Right cardiac atrium (tissue), 5 donors: ENCODE measurements at places on chromosomes 4 and X. TPM values are rescaled to one million over a fixed set of nuclear protein-coding genes. Genes with fewer than 3 reads are reported as not detected.

DNA sequence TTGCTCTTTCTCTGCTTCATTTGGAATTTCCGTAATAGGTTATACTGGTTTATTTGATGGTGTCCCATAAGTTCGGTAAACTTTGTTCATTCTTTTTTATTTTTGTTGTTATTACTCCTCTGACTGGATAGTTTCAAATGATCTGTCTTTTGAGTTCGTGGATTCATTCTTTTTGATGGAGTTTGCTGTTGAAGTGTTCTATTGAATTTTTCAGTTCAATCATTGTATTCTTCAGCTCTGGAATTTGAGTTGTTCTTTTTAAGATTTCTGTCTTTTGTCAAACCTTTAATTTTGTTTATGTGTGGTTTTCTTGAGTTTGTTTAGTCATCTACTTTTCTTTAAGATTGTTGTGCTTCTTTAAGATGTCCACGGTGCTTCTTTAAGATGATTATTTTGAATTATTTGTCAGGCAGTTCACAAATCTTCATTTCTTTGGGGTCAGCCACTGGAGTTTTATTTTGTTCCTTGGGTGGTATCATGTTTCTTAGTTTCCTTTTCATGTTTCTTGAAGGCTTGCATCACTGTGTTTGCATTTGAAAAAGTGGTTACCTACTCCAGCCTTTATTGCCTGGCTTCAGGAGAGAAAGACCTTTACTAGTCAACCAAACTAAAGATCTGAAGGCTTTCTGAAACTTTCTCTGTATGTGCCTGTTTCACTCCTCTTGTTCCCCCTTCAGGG, 154.8 kb upstream of the ANXA3 start:
- no peak for DNase-seq

The HMX1 gene
- not detected for total RNA-seq

- DNase-seq = peak; percentile 82
Measured at GRCh38 chr4:183142571-183143550, 43.8 kb downstream of the WWC2 start.

DNA sequence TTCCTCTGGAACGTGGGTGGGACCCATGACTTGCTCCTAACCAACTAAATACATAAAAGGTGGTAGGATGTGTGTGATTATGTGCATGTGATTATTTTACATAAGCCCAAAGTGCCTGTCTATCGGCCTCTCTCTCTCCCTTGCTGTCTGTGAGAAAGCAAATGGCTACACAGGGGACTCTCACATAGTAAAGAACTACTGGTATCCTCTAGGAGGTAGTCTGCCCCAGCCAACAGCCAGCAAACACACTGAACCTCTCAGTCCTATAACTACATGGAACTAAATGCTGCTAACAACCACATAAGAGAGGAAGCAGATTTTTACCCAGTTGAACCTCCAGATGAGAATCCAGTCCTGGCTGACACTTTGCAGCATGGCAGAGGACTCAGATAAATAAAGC, 1249.4 kb downstream of the ADGRL3 start:
- DNase-seq = no peak

- DNase-seq = no peak
Measured at GRCh38 chrX:124212622-124213021, 119.8 kb upstream of the TEX13D start.

- no peak for DNase-seq
Measured at GRCh38 chrX:39226251-39226650, 425.0 kb downstream of the MID1IP1 start.

The TSPAN7 gene
- total RNA-seq = 155 TPM

DNA sequence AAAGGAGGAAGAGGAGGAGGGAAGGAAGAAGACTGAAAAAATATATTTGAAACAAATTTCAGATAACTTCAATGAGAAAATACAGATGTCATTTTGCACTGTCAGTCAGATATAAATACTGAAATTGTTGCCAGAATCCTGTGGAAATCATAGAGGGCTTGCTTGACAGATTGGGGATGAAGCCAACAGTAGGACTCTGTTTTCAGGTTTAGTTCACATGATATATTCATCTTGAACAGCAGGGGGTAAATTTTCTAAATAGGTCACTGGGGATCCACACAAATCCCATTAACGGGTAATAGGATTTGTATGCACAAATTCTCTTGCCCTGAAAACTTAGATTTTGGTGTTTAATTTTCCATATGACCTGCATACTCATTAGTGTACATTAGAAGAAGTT, 103.3 kb upstream of the PCDH18 start:
- no peak for DNase-seq

- no peak for DNase-seq
Measured at GRCh38 chrX:68387776-68388175, 45.5 kb downstream of the OPHN1 start.

DNA sequence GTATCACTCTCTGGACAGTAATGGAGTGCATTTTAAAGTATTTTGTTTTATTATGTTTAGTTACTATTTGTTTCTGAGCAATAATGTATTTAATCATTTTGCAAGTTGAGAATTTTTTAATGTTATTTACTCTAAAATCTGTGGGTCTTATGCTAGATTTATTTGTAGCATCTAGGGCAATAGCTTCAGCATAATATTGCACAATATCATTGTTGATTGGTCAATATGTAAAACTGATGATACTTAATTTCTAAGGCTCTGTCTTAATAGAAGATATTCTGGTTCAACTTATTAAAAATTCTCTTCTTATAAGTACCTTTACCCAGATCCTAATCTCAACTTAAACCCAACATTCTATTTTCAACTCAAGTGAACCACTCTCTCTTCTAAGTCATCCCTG, 11.5 kb downstream of the SFRP2 start:
- DNase-seq = no peak

GRCh38 chr4:95038791-95039190, 281.0 kb downstream of the BMPR1B start:
- no peak for DNase-seq

- no peak for DNase-seq
Measured at GRCh38 chr4:153205757-153206156, 1.5 kb downstream of the TRIM2 start.

- DNase-seq = no peak
Measured at GRCh38 chr4:53444954-53445353, 67.5 kb downstream of the FIP1L1 start.

DNA sequence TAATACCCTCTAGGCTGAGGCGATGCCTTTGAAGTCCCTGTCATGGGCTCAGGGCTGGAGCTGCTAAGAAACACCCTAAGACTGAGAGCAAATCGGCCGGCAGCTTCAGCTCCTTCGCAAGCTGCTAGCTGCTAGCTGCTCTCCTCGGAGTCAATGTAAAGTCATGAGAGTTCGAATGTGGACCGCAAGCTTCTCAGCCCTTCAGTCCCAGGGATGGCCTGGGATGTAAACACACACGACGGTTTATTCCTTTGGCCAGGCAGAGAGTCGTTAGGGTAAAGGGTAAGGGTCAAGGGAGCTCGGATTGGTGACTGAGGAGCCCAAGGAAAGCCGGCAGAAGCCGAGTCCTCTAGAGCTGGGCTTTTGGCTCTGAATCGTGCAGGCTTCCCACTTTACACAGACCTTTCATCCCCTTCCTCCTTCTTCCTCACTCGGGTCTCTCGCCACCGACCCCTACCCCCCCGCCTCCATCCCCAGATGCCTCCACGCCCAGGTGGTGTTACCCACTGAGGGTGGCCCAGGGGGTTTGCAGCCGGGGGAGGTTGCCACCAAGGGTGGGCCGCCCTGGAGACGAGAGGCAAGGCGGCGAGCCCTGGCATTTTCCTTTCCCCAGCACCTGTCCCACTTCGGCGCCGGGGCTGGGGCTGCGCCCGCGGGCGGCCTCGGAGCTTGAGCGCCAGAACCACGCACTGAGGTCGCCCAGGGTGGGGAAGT, 3.1 kb upstream of the BCORL1 start:
- DNase-seq = no peak

- no peak for DNase-seq
Measured at GRCh38 chr4:176841711-176842112, 49.0 kb upstream of the VEGFC start.

- DNase-seq = no peak
Measured at GRCh38 chr4:62359441-62360155, 1159.5 kb downstream of the ADGRL3 start.

GRCh38 chr4:26319949-26320537, 771 bp upstream of the RBPJ start:
- no peak for DNase-seq

DNA sequence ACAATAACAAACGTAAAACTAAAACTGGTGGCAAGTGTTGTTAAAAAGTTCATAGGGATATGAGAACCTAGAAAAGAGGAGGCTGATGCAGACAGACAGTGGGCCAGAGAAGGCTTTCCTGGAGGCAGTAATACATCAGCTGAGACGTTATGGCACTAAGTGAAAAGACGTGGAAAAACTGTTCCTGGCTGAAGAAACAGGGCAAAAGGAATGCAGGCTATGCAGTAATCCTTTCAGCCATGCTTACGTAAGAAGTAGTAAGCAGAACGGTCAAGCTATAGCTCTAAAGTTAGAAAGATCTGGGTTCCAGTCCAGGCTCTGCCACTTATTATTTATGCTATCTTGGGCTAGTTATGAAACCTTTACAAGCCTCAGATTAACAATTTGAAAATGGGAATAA, 6.4 kb downstream of the LAMTOR3 start:
- no peak for DNase-seq

GRCh38 chr4:13982010-13982409, 354.5 kb upstream of the BOD1L1 start:
- no peak for DNase-seq

The SHOX gene
- total RNA-seq = not detected
